ENCODE measurements at places on chromosomes 1 and 21.
A peak's percentile ranks its signal among the peaks of the same experiment; 100 is the strongest.

DNA sequence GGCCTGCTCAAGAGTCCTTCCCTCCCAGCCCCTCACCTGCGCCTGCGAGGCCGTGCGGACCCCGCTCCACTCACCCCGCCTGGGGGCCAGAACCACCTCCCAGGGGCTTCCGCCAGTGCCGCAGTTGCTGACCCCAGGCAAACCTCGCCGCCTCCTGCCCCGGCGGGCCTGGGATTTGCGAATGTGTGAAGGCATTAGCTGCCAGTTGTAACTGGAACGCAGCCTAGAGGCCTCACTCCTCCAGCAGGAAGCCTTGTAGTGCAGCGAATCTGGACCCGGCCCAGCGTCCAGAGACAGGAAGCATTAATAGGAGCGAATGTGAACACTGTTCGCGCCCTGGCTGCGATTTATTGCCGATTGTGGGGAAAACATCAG lies 140.9 kb upstream of the ARHGEF16 start:
- no peak for DNase-seq

GRCh38 chr21:15776818-15777217 lies 47.0 kb downstream of the USP25 start:
- no peak for DNase-seq

- DNase-seq: no peak
These were observed 582.5 kb downstream of the USP25 start for GRCh38 chr21:16312321-16312720.

- no peak for DNase-seq
These were observed 7.5 kb downstream of the SELENOF start for GRCh38 chr1:86906419-86906818.

- no peak for DNase-seq
These were observed 549.1 kb downstream of the PTBP2 start for GRCh38 chr1:97270508-97271307.

DNA sequence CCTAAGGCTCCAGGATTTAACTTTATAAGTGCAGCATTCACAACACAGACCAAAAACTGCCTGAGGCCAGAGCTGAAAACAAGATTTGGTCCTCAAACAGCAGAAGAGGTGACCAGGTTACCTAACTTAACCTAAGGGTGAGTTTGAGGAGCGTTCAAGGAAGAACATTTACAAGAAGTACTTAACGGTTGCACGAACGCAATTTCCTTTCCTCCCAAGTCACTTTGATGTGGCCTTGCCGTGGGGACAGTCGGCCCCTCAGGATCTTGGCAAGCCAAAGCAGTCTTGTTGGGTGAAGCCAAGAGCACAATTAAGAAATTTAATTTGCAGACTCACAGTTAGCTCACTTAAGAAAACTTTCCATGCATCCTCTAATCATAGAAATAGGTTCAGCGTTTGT lies 202.6 kb upstream of the COA6 start:
- no peak for DNase-seq

DNA sequence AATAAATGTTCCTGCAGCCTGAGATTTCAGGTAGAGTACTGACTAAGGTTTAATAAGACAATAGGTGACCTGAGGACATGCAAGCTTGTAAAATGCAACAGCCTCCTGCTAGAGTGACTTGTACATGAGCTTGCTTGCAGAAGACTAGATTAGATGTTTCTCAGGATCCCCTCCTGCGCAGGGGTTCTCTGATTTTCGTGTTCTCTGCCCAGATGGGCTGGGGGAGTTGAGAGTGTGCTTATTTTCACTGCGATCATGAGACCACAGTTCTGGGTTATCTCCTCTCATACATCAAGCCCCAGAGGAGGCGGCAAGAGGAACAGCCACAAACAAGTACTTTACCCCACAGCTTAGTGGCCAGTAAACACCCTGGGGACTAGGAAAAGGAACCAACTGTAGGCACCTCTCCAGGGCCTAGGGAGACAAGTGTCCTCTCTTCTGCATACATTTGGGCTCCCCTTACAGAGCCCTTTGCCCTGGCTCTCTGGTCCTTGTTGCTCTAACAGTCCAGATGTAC lies 8.0 kb downstream of the TMEM81 start:
- DNase-seq: no peak

DNA sequence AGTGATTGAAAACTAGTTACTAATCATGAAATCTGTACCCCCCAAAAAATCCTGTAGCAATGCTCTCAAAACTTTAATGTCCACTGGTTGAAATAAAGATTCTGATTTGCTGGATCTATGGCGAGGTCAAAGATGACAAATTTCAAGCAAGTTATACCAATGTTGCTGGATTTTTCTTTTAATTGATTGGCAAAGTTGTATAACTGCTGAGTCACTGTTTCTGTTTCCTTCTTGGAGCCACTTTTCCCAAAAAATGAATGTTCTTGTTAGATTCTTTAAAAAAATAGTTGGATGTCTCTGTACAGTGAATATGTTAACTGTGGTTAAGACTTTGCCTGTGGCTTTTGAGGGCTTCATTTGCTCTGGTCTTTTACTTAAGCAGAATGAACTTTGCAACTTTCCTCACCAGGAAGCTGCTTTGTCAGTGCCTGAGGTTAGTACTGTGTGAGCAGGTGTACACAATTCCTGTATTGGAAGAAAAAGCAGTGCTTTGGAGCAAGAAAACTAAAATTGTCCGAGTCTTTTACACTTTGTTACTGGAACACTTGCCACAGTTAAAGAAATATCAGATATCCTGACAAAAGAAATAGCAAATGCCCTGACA lies 1211.9 kb downstream of the MRPL39 start:
- DNase-seq: no peak

DNA sequence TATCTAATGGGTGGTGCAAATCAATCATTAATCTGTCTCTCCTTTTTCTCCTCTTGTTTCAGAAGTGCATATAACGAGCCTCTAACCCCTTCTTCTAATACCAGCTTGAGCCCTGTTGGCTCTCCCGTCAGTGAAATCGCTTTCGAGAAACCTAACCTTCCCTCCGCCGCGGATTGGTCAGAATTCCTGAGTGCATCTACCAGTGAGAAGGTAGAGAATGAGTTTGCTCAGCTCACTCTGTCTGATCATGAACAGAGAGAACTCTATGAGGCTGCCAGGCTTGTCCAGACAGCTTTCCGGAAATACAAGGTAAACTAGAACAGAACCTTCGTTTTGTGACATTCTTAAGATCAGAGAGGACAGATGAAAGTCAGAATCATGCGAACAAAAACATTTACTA lies 25.3 kb upstream of the VAMP3 start:
- DNase-seq: no peak

- no peak for DNase-seq
These were observed 6.7 kb downstream of the ROR1 start for GRCh38 chr1:63780565-63780964.

GRCh38 chr1:53295295-53295694 lies 32.6 kb downstream of the LRP8 start:
- DNase-seq: no peak

DNA sequence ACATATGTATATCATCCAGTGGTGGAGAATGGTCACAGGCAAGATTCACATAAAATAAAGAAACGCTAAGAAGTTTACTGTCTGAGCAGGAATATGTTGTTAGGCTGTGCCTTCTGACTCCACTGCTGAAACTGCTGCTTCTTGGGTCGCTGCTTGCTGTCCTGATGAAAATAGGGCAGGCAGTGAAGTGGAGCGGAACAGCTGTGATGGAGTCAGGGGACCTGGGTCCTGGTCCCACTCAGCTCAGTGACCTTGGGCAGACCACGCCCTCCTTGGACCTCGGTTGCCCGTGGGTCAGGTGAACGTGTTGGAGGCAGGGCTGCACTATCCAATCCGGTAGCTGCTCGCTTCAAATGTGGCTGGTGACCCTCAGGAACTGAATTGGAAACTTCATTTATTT lies 33.4 kb upstream of the IFFO2 start:
- DNase-seq: no peak

DNA sequence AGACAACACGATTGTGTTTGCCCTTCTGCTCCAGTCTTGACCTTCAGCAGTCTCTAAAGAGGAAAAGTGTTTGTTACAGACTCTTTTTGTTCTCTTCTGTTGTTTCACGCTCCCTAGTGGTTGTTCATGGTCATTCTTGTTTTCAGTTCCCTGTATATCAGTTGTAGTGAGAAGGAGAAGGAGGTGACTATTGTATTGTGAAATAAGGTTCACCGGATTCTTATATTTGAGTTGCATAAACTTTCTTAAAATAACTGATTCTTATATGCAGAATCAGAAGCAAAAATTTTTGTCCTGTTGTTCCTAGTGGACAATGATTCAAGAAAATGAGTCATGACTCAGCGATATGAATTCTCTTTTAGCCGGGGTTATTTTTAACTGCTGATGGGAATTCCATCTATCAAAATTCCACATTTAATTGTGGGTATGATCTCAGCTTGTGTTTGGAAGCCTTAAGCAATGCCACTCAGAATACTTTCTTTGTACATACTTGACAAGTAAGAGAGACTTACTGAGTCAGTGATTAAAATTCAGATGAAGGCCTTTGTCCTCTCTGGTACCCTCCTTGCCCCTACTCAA lies 152.2 kb downstream of the CLEC20A start:
- DNase-seq: no peak

GRCh38 chr1:60947367-60947766 lies 135.0 kb upstream of the NFIA start:
- no peak for DNase-seq

DNA sequence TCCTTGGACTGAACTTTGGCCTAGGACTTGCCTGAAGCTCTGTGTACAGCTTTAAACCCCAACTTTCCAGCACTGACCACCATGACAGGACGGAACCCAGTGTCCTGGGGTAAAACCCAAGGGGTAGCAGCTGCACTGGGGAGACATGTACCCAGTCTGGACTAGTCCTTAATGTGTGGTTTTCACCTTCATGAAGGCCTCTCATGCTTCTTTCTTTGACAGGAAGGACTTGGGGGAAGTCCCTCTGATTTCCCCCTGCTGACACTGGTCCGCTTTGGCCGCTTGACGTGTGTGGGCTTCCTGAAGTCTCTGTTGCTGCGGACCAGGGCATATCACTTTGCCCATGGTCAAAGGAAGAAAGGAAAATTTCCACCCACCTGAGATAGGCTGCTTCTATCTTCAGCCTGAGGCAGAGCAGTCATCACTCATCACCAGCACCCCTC lies 66.3 kb upstream of the PRDX6 start:
- DNase-seq: peak; percentile 51

- no peak for DNase-seq
These were observed 77.8 kb downstream of the TIAM1 start for GRCh38 chr21:31266241-31266640.

GRCh38 chr1:162921311-162921710 lies 60.3 kb upstream of the CCDC190 start:
- DNase-seq: no peak

DNA sequence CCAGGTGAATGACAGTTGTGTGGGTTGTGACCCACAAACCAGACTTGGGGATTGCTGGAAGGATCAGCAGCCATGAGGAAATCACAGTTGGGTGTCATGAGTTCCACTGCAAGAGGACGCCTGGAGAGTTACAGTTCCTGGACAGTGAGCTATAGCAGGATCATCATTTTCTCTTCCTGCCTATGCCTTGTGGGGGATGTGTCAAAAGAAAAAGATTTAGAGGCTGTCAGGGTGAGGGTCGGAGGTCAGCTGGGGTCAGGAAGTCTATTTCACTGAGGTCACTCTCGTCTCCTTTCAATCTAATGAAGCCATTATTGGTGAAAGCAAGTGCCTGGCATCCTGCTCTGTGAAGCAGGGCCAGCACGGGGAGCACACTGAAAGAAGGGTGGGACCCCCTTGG lies 7.0 kb upstream of the LIN28A start:
- no peak for DNase-seq

DNA sequence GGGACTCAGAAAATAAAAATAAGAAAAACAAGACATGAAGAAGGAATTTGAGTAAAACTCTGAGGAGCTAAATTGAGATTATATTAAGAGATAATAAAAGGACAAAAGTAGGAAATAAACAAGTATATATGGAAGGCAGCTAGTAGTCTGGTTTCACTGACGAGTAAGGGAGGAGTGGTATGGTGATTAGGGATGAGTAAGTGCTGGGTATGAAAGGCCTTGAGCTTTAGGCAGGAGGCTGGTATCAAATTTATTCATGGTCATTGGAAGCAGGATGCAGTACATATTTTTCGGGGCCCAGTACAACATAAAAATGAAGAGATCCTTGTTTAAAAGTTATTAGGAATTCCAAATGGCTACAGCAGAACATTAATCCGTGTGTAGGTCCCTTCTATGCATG lies 789.7 kb upstream of the PRMT6 start:
- no peak for DNase-seq

- DNase-seq: no peak
These were observed at the start of gene KRTAP7-1 for GRCh38 chr21:30829659-30830058. TSS of gene KRTAP7-1 (minus strand) at chr21:30829759. CDS start at chr21:30829698, 61 bp downstream.

DNA sequence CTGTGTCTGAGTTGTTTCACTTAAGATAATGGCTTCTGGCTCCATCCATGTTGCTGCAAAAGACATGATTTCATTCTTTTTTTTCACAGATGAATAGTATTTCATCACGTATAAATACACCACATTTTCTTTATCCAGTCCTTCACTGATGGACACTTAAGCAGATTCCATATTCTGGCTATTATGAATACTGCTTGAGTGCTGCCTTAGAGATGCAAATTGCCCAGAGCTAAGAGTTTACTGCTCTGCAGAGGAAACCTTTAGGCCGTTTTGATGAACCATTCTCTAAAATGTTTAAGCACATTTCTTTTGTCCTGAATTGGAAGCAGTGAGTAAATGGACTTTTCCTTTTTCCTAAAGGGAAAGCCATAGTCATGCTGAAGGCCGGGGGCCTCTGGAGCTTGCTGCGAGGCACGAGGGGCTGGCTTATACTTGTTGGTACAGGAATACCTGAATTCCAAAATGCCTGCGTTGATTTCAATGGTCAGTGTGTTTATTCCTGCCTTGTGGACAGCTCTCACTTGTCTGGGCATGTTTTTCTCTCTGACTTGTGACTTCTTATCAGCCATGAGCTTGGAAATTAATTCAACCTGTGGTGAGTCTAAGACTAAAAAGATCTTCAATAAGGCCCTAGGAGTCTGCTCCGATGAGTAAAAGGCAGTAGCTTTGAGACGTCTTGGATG lies 201.0 kb upstream of the MAP1LC3C start:
- no peak for DNase-seq

GRCh38 chr1:5563861-5564577 lies 428.2 kb downstream of the NPHP4 start:
- DNase-seq: no peak

DNA sequence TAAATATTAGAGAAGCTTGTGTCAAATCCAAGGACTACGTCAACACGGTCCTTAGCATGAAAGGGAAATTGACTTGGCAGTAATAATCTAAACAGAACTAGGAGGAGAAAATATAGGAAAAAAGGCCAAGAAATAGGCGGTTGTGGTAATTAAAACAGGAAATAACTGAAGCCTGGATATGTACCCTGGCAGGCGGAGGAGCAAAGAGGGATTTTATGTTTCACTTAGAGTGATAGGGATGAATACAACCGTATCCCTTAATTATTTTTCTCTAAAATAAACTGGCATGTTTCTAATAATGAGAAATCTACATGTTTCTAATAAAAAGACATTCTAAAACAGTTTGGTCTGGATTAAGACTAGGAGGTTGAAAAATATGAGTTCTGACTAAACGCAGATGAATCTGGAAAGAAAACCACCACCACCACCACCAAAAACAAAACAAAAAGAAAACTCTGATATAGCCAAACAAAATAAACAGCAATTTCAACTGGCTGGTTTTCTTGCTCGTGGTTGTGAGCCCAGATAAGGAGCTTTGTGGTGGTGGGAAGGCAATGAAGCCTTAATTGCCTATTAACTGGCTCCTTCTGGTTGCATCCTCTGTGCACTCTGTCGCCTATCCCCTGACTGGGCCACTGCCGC lies 334.2 kb upstream of the SNX7 start:
- no peak for DNase-seq
